Stimulated activated CD4-positive, alpha-beta T cell treated with anti-CD3 and anti-CD28 coated beads, Interleukin-15, amount 100 ng/mL, for 1 hour (primary cell): ENCODE measurements at places on chromosomes 5 and 9.

GRCh38 chr5:167771571-167771970 lies 519.9 kb upstream of the WWC1 start:
- no peak for DNase-seq

- DNase-seq, result no peak
Observed at GRCh38 chr5:141641634-141642267, 5.0 kb downstream of the RELL2 start.

- DNase-seq, result no peak
Observed at GRCh38 chr9:111427186-111427585, 57.0 kb downstream of the ECPAS start.

GRCh38 chr5:106574820-106575219 lies 1095.9 kb downstream of the EFNA5 start:
- DNase-seq, result no peak

GRCh38 chr9:110109333-110110092 lies 98.4 kb downstream of the C9orf152 start:
- no peak for DNase-seq

DNA sequence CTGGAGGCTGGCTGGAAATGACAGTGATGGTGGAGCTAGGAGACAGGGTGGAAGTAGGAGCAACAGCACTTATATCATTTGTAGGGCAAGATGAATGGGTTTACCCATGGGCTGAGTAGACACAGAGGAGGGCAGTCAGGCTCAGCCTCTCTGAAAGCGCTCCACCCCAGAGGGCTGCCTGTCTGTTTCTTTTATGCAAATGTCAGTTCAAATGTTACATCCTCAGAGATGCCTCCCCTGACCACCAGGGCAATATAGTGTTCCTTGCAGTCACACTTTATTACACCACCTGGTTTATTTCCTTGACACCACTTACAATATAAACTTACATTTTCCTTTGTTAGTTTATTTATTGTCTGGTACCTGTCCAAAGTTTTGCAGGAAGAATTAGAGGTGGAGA lies 159.5 kb upstream of the IL12B start:
- DNase-seq, result no peak

- DNase-seq, result no peak
Observed at GRCh38 chr5:76660360-76660759, 37.2 kb upstream of the F2RL2 start.

- DNase-seq, result no peak
Observed at GRCh38 chr5:135890296-135890695, 5.3 kb downstream of the IL9 start.

GRCh38 chr9:117184173-117184572 lies 230.7 kb downstream of the ASTN2 start:
- DNase-seq, result no peak

- DNase-seq, result no peak
Observed at GRCh38 chr9:92942688-92943616, 4.4 kb upstream of the FGD3 start.

DNA sequence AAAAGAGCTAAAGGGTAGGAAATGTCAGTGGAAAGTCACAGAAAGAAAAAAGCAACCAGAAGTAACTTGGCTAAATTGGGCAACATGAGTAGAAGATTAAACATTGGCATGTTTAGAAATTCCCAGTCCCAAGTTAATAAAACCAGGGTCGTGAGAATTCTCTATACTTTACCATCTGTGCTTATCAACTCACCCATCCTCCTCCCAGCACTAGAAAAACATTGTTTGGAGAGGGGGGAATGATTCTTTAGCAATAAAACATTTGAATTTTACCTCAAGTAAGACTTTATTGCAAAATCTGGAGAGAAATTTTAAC lies 79.6 kb downstream of the PRKACG start:
- DNase-seq, result no peak

DNA sequence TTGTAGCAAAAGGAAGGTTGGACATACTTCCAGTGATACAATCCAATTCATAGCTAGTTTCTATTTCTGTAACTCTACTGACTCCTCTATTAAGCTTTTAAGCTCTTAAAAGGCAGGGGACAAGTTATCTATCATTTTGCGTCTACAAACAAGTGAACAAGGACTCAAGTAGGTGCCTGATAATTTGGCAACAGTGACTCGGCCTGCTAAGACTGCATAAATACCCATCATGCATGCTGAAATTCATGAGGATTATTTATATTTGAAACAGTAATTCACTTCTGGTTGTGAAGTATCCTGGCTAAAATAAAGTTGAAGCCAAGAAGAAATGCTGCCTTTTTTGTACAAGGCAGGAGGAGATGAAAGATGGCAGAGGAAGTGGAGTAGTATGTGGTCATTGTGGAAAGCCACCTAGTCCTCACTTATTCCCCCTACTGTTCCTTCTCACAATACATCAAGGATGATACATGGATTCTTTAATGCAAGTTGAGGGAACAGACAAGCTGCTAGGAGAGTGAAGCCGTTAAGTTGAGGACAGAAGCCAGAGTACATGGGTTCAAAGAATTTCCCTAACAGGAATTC lies 74.0 kb downstream of the MRPS27 start:
- DNase-seq, result no peak

- DNase-seq, result no peak
Observed at GRCh38 chr5:124825983-124826337, 79.5 kb upstream of the ZNF608 start.

- no peak for DNase-seq
Observed at GRCh38 chr5:128494516-128494915, 43.5 kb downstream of the FBN2 start.

DNA sequence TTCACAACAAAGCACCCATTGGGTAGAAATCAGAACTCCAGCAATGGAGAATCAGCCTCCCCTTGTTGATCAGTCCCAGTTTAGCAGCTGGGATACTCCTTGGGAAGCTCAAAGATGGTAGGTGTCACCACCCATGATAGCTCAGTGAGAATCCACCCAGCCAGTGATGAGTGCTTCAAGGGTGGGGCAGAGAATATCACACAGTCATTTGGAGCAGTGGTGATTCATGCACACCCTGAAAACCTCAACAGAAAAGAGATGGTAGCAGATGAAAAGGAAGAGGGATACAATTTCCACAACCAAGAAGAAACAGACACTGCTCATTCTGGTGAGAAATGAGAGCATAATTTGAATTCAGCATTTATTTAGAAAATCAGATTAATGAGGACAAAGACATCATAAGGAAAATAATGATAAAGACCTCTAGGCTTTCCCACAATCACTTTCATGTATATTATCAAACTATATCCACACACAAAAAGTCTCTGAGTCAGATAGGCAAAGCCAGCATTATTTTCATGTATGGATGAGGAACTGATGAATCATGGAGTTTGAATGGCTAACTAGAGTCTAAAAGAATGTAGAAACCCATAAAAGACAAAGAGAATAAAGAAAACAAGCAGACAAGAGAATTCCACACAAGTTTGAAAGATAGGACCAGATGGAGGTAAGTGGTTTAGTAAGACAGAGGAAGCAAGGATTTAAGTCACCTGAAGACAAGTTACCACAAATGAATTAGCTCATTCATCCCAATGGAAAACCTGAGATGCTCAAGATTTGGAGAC lies 82.9 kb downstream of the FEM1C start:
- DNase-seq, result no peak

DNA sequence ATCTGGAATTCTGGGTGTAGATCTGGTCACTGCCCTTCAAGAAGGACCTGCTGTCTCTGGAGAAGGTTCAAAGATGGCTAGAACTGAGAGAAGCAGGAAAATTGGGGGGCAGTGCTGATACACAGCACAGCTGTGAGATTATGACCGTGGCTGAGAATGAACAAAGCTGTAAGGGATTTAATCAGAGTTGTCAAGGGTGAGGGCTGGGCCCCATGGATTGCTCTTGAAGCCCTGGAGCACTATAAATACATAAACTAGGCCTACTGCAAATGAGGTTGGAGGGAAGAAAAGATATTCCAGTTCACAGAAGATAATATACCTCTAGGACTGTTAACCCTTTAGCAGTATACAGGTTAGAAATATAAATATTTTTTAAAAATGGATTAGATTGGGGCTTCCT lies 86.3 kb upstream of the KLF9 start:
- DNase-seq, result no peak

- DNase-seq, result no peak
Observed at GRCh38 chr9:38094165-38094564, 25.1 kb upstream of the SHB start.

DNA sequence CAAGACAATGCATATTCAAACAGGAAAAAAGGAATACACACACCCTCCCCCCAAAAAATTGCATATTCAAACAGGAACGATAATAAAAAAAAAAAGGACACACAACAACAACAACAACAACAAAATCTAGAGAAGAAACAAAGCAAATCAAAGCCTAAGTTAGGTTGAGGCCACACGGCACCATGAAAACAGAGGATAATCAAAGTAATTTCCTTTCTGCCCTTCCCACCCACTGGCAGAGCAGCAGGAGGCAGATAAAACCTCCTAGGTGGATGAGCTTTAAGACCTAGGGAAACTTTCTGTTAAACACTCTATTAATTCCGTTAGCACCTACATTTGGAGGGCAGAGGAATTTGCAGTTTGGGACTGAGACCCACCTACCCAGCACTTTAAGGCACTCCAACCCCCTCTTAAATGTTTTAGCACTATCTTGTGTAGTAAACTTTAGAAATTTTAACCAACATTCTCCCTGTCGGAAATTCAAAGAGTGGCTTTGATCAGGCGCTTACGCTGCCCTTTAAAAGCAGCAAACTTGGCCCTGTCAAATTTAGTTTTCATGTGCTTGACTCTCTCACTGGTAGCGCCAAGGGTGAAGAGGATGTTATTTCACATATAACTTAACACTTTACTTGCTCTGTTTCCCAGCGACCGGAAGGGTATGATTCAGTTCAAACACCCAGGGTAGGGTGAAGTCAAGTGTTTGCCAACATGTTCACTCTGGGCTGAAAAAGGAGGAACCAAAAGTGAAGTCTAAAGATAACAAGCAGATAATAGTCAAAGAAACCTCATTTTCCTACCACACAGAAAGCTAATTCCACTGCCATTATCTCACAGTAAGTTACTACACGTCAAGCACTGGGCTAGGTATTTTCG lies 9.2 kb downstream of the ENC1 start:
- DNase-seq, result no peak

GRCh38 chr5:156755421-156756087 lies 94.5 kb upstream of the PPP1R2B start:
- DNase-seq, result no peak

- DNase-seq, result no peak
Observed at GRCh38 chr9:27829621-27830020, 256.3 kb upstream of the C9orf72 start.

- no peak for DNase-seq
Observed at GRCh38 chr5:25544652-25545249, 900.0 kb upstream of the CDH10 start.

DNA sequence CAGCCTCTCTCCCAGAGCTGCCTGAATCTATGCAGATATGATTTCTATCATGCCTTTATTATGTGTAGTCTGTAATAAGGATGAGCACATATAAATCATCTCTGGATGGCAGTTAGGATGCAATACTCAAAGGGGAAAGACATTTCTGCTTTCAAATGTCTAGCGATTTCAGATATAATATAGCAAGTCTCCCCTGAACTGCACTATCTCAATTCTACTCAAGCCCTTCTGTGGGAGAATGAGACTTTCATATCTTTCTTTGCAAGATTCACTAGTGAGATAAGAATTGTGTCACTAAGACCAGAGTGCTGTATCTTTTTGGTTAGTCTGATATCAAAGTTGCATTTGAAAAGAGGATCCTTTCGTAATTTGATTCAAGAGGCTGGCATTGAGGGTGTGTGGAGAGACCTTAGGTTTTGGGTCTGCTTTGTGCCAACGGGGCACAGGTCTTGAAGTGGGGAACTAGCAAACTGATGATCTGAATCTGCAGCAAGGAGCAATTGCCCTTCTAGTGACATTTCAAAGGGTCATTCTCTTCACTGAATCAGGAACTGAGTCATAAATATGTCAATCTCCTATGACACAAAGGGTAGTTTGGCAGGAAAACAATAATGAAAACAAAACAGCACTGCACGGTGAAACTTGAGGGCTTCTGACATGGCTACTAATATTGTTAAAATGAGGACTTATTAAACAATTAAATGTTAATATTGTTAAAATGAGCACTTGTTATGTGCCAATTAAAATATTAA lies 305.5 kb upstream of the CLINT1 start:
- no peak for DNase-seq

DNA sequence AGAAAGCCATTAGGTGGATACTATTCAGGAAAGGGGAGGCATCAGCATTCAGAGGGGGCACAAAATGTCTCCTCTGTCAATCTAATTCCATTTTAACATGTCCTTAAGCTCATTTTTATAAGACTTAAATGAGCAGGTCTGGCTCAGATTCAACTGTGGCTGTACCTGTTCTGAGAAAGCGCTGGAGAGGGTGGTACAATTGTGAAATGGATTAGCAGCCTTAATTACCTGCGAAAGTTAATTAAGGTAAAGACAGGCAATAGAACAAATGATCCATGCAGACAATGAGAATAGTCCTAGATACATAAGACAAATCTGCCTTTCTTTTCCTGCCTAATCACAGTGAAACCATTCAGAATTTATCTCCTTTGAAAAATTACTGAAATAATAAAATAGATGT lies 96.2 kb downstream of the TAF11L14 start:
- DNase-seq, result no peak

DNA sequence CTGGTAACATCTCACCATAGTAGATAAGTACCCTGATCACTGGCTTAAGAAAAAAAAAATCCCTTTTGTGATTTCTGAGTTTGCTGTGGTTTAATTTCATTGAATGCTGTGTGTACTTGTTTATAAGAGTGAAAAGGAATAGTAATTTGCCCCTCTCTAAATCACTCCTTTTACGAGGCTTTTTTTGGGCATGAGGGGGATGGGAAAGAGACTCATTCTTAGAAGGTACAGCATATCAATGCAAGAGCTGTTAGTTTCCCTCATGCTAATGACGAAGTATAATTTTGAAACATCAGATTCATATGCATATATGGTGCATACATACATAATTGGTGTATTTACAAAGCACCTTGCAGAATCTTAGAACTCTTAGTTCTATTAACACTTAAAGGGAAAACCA lies 2.4 kb upstream of the SLC44A1 start:
- DNase-seq, result no peak

GRCh38 chr5:169272111-169272510 lies 28.8 kb downstream of the SLIT3 start:
- no peak for DNase-seq

- DNase-seq, result no peak
Observed at GRCh38 chr9:113626735-113627495, 163.4 kb downstream of the RGS3 start.

- no peak for DNase-seq
Observed at GRCh38 chr9:1431461-1431860, 381.3 kb downstream of the DMRT2 start.

DNA sequence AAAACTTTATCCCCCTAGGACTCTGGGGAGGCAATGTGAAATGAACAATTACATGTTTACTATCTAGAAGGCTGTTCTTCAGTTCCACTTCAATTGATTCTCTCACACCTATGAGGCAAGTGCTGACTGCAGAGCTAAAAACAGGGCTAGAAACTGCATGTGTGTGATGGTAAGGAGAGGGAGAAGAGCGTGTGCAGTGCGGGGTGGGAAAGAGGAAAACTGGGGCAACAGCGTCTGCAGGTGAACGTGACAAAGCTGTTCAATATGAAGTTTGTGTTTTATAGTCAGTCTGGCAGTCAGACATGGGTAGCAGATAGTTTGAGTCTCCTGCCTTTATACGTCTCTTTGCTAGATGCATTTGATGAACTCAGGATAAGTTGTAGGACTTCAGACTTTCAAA lies 6.6 kb upstream of the COMMD10 start:
- DNase-seq, result no peak

GRCh38 chr9:89112243-89112642 lies 66.4 kb downstream of the SHC3 start:
- no peak for DNase-seq

GRCh38 chr5:12772276-12772675 lies 868.0 kb upstream of the CTNND2 start:
- no peak for DNase-seq
